ENCODE measurements at places on chromosomes 13 and 19.

- DNase-seq: no peak
Measured at GRCh38 chr19:48539503-48540096, 12.4 kb upstream of the SULT2B1 start.

- DNase-seq: no peak
Measured at GRCh38 chr13:85266331-85266730, 532.9 kb downstream of the SLITRK6 start.

DNA sequence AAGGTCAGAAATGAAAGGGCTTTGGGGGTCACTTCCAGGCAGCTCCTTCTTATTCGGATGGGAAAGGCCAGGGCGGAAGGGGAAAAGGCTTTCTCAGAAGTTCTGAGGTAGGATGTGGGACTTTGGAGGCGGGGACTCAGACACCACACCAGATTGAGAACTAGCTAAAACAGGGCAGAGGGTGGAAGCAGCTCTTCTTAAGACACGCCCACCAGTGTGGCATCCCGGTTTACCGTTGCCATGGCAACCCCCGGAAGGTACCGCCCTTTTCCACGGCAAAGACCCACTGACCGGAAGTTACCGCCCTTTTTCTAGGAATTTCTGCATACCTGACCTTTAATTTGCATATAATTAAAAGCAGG lies 3.8 kb upstream of the LILRA5 start:
- no peak for DNase-seq

DNA sequence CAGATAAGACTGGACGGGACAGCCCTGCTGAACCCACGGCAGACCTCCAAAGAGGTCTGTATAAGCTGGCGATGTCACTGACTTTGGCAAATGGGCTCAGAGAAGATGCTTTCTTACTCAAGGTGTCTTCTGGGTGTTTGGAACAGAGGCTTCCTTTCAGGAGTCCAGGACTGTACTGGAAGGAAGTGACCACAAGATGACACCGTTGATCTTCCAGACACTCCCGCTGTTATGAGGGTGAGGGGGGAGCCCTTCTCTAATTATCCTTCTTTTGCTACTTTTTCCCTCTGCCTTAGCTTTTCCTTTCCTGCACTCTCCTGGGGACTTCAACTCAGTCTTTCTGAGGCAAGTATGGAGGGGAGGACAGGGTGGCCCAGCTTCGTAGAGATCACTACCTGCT lies 65.2 kb upstream of the ZNF599 start:
- DNase-seq: no peak

- no peak for DNase-seq
Measured at GRCh38 chr19:3398900-3399278, 32.5 kb downstream of the NFIC start.

DNA sequence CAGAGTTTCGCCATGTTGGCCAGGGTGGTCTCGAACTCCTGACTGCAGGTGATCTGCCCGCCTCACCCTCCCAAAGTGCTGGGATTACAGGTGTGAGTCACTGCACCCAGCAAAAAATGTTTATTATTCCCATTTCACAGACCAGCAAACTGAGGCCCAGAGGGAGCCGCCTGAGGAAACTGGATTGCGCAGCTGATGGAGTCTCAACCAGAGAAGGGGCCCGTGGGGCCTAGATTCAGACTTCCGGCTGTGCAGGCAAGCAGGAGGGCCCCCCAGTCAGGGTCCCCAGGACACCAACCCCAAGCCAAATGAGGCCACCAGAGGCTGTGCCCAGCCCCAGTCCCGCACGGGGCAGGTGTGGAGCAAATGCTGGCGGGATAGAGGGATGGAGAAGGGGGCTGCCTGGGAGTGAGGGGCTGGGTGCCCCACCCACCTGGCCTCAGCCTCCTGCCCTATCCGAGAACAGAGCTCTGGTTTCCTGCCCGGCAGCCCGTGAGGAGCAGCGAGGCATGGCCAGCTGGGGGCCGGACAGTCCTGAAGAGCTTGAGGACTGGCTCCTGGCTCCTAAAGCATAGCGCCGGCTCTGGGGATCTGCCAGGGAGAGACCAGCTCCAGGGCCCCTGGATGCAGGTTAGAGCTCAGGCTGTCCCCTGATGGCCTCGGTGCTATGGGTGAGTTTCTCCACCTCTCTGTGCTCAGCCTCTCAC lies 22.0 kb downstream of the MISP start:
- DNase-seq: no peak

DNA sequence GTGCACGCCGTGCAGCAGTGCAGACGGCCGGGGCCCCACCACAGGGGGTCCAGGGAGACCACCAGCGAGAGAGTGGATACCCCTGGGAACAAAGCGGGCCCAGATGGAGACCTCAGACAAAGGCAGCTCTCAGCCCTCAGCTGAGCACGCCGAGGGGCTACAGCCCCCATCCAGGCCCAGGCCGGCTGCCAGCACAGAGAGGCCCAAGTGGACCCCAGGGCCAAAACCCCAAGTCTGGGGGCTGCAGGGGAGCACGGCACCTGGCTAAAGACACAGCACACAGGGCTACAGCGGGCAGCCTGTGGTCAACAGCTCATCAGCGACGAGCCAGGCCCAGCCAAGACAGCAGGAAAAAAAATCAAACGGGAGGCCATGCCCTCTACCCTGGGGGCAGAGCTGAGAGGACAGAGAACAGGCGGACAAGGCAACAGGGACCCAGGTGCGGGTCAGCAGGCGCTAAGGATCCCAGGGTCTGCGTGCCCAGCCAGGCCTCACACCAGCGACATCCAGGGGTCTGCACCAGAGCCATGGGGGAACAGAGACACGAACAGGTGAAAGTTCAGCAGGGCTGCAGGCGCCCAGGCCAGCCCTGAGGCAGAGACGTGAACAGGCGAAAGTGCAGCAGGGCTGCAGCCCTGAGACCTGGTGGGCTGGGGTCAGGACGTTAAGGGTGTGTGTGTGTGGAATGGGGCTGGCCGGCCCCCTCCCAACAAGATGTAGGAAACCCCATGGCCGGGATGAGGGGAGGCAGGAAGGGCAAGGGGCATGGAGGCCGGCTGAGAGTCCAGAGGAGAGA lies 34.3 kb downstream of the RASA3 start:
- DNase-seq: no peak

DNA sequence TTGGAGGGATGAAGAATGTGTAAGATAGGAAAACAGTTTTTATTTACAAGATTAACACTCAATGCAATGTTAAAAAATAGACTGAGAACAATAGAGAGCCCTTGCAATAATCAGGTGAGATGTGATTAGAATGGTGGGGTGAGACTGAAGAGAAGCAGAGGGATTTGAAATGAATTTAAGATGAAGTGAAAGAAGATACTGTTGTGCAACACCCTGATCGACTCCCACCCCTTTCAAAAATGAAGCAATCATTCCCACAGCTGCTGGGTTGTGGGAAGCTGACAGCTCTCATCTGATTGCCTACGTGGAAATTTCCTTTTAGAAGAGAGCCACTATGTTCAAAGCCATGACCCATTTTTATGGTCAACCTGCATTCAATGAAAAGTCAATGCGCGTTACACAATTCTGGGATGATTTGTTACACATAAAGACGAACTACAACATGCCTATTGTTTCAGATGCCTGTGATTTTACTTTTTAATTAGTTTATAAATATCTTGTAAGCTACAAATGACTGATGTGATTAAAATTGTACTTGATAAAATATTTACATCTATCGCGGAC lies 1374.8 kb downstream of the PCDH9 start:
- no peak for DNase-seq

- no peak for DNase-seq
Measured at GRCh38 chr19:11480715-11481533, at the start of gene ELAVL3. ELAVL3 (minus strand) TSS chr19:11481046; CDS start chr19:11480608, 438 bp downstream.

GRCh38 chr19:35693422-35693821 lies 10.9 kb upstream of the ZBTB32 start:
- no peak for DNase-seq

DNA sequence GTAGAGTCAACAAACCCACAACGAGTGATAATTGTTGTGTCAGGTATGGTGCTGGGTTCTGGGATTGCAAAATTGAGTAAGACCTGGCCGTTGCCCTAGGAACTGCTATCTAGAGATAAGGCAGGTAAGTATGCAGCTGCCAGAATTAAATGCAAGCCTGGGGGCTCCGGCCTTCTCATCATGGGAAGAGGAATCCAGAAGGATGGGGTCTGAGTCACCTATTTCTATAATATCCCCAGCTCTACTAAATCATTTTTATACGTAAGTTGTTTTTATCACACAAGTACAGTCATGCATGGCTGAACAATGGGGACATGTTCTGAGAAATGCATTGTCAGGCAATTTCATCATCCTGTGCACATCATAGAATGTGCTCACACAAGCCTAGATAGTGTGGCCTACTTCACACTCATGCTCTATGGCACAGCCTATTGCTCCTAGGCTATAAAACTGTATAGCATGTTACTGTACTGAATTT lies 203.0 kb downstream of the KLF5 start:
- no peak for DNase-seq
